Astrocyte of the hippocampus (primary cell): ENCODE measurements at places on chromosomes 3 and 15.
A peak's percentile ranks its signal among the peaks of the same experiment; 100 is the strongest.

DNA sequence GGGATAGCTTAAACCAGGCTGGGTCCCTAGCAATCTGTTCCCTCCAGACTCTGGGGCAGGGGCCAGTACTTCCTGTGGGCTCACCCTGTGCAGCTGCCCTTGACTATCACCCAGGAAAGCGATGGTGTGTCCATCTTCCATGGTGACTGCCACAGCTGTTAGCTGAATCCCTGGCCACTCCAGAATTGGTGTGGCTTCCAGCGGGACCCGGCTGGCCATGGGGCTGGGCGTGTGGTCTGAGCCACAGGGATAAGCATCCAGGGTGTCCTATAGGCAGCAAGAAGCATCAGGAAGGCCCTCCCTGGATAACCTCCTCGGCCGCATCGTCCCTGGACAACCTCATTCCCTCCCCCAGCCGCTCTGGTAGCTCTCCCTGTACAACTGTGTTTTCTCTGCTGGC is 7.2 kb downstream of the PLXNB1 start:
- no peak for DNase-seq

- DNase-seq, result no peak
Measured at GRCh38 chr3:64444490-64445108, 219.3 kb upstream of the PRICKLE2 start.

- DNase-seq, result no peak
Measured at GRCh38 chr15:44545913-44546802, 9.2 kb downstream of the EIF3J start.

DNA sequence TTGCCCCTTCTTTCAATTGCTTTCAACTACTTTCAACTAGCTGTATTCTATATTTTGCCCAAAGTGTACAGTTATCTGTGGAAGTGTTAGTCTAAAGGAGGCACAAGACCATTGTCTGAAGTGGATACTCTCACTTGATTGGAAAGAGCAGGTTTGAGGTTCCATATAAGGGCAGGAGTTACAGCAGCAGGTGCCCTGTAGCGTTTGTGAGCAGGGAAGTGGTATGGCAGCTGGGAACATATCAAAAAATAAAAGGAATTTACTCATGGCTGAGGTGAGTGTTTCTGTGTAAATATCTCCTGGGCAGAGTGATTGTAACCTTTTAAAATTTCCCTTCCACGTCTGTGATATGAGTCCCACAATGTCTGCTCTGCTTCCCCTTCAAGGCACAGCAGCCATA is 38.5 kb upstream of the DNAJC13 start:
- no peak for DNase-seq

DNA sequence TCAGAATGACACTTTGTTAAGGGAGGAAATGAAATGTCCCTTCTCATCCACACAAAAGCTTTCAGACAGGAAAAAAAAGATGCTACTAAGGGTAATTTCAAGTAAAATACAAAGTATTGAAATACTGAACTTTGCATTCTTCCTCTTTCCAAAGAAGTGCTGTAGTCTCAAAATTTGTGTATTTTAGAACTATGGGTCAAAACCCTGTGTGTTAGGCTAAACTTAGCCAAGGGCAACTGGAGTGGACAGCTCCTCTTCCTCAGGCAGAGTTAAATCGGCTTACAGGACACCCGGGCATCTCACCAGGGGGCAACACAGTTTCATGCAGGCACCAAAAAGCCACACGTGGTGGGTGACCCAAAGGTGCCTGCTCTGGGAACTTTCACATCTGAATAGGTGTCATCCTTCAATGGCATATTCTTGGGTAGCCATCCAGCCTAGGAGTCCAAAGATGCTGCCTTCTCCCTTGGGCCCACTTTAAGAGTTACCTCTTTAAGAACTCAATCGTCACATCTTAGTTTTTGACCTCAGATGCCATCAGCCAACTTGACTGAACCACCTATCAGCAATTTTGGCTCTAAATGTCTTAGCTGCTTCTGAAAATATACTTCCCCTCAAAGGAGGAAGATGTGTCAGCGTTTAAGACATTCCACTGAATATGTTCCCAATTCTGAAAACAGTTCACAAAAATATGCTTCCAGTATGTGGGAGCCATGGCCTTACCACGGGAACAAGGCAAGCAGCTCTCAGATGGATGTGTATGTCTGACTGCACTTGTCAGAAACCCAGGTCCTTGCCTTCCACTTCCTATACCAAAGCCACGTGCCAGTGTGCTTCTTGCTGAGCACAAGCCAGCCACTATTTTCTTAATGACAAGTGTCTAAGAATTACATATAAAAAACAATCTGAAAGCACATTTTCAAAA is 32.2 kb upstream of the MUC13 start:
- DNase-seq, result no peak

- peak; percentile 42 for DNase-seq
Measured at GRCh38 chr3:57006949-57007419, 53.5 kb upstream of the SPATA12 start.

DNA sequence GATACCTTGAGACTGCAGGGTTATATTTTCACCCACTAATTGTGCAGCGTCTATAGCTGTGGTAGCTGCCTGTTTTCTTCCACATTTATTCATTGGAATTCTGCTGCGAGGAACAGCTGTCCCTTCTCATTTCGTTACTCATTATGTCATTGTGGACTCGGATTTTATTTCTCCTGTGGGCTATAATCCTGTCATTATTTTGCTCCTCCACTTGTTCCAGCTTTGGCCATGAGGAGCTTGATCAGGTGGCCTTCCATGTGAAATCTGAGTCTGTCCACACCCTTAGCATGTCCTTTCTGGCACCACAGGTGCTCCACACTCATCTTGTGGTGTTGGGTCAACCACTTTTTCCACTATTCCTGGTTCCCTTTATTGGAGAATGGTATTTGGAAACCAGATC is 14.8 kb downstream of the LYSMD4 start:
- DNase-seq, result no peak

- no peak for DNase-seq
Measured at GRCh38 chr3:186540835-186541226, 3.3 kb downstream of the CRYGS start.

DNA sequence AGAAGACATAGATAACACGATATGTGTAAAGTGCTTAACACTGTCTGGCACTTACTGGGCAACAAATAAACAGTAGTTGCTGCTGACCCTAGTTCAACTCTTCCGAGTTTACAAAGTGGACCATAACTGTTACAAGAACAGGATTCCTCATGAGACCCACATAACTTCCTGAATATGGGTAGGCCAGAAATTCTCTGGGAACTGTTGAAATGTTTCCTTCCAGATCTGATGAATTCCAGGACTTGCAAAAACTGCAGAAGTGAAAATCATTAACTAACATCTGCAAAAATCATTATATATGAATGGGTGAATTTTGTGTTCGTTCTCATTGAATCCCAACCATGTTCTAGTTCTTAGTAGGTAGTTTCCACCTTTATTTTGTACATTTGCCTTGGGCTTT is 181.7 kb upstream of the MME start:
- DNase-seq, result no peak

- peak; percentile 28 for DNase-seq
Measured at GRCh38 chr3:72275331-72275751, 490.4 kb upstream of the PROK2 start.

- no peak for DNase-seq
Measured at GRCh38 chr15:92323525-92323924, 70.2 kb upstream of the ST8SIA2 start.

DNA sequence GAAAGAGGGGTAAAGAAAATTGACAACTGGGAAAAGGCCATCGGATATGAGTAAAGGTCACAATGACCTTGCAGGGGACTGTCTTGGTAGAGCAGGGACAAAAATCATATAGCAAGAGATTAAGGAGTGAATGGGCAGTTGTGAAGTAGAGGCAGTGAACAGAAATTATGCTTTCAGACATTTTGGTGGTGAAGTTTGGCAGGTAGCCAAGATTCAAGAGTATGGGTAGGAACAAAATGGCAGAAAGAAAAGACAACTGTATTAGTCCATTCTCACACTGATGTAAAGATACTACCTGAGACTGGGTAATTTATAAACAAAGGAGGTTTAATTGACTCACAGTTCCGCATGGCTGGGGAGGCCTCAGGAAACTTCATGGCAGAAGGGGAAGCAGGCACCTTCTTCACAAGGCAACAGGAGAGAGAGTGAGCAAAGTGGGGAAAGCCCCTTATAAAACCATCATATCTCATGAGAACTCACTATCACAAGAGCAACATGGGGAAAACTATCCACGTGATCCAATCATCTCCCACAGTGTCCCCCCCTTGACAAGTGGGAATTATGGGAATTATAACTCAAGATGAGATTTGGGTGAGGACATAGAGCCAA is 84.0 kb downstream of the CGNL1 start:
- no peak for DNase-seq

DNA sequence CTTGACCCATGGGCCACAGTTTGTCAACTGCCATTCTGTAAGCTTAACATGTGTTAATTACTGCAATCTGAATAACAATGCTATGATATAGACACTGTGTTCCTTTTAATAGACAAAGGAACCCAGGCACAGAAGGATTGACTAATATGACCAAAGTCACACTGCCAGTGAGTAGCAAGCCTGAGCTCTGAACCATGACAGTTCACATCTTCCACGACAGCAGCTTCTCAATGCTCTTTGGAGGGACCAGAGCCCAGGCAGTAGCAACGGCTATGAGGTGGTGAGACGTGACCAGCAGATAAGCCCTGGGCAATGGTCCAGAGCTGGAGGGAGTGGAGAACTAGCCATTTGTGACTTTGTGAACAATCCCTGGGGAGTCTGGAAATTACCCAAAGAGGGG is 19.4 kb downstream of the CA12 start:
- DNase-seq, result peak; percentile 65

GRCh38 chr3:105352976-105353375 is 13.7 kb upstream of the ALCAM start:
- DNase-seq, result no peak

GRCh38 chr3:112351823-112352222 is 18.9 kb downstream of the CD200 start:
- no peak for DNase-seq

DNA sequence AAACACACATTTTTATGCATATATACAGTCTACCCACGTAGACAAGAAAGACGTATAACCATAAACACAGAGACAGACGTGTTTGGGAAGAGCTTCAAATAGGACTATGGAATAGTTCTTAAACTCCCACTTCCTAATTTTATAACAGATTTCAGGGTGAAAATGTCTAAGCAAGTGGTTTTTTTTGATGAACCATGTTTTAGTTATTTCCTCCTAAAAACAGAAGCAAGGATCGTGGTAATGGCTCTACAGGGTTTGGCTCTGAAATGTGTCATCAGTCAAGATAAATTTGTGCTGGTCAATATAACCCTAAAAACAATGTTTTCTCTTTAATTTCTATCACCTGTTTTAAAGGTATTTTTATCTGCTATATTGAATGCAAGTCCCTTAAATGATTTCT is 58.2 kb downstream of the FMN1 start:
- no peak for DNase-seq

DNA sequence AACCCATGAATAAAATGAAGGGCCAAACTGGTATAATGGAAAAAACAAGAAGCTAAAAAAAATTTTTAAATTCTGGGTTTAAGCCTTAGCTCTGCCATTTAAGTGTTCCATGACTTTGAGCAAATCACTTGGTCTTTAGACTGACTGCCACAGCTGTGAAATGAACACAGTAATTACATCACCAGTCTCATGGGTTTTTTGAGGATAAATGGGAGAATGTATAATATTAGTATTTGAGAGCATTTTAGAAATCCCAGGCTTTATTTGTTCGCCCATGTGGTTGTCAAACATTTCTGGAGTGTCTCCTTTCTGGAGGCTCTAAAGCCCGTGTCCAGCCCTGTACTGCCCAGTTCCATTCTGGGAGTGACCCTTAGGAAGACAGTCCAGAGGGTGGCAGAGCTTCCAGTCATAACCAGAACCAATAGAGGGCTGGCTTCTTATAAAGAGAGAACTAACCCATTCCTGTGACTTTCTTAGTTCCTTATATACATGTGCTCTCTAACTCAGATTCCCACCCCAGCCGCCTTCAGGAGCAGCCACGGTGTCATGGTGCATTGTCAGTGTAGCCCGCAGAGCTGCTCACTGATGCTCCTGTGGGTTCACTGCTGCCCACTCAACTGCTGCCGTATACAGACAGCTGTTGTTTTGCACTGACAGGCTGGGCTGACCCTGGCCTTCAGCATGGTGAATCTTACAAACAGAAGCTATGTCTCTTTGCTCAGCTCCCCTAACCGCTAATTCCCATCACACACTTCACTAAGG is 44.7 kb downstream of the BOC start:
- DNase-seq, result no peak

- DNase-seq, result no peak
Measured at GRCh38 chr15:50018491-50018890, 100.5 kb downstream of the ATP8B4 start.

DNA sequence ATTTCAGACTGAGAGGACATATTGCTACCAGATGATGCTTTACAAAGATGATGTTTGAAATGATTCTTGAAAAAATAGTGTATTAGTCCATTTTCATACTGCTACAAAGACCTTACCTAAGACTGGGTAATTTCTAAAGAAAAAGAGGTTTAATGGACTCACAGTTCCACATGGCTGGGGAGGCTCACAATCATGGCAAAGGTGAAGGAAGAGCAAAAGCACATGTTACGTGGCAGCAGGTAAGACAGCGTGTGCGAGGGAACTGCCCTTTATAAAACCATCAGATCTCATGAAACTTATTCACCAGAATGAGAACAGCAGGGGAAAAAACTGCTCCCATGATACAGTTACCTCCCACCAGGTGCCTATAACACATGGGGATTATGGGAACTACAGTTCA is 658.4 kb upstream of the CFAP20DC start:
- no peak for DNase-seq

DNA sequence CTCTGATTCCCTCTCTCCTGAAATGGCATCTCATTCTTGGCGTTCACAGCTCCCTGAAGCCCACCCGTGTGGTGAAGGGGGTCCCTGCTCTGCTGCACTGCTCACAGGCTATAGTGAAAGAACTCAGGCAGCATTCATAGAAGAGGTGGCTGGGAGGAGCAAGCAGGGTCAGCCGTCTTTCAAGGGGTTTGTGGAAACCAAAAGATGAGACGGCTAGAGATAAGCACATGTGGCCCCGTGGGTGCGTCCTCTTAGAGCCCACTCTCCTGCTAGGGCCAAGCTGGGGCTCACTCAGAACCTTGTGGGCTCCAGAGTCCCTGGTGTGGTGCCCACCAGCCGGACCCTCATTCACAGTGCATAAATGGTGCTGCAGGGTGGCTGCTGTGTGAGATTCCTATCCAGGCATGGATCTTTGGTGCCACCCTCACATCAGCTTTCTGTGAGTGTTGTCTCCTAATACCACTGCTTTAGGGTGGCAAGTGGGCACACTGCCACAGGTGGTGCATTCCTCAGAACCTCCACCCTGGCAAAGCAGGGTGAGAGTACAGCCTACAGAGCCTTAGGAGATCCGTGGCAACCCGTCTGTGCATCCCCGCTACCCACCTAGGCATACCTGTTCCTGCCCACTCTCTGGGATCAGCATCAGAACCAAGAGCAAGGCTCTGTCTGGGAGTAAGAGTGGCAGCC is 11.2 kb upstream of the SEMA4B start:
- no peak for DNase-seq

DNA sequence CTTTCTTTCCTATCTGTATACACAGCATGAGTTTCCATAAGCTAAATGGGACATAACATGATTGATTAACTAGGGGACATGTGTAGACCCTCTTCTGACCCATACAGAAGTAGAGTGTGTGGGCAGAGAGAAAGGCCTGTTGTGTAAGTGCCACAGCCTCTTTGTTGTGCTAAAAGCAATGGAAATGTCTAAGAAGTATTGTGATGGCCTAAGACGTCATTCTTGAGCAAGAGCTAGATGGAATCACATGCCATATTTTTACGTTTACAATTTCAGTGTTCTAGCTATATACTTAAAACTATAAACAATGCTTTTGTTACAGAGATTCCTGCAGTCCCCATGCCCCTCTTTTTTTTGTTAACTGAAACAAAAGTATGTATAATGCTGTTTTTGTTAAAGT is 61.9 kb downstream of the CD47 start:
- no peak for DNase-seq

- DNase-seq, result peak; percentile 94
Measured at GRCh38 chr15:100060276-100060926, 281.4 kb downstream of the ADAMTS17 start.
